Cerebellar nuclear complex (tissue), 1 donor: ENCODE measurements at places on chromosomes 1 and 21.

DNA sequence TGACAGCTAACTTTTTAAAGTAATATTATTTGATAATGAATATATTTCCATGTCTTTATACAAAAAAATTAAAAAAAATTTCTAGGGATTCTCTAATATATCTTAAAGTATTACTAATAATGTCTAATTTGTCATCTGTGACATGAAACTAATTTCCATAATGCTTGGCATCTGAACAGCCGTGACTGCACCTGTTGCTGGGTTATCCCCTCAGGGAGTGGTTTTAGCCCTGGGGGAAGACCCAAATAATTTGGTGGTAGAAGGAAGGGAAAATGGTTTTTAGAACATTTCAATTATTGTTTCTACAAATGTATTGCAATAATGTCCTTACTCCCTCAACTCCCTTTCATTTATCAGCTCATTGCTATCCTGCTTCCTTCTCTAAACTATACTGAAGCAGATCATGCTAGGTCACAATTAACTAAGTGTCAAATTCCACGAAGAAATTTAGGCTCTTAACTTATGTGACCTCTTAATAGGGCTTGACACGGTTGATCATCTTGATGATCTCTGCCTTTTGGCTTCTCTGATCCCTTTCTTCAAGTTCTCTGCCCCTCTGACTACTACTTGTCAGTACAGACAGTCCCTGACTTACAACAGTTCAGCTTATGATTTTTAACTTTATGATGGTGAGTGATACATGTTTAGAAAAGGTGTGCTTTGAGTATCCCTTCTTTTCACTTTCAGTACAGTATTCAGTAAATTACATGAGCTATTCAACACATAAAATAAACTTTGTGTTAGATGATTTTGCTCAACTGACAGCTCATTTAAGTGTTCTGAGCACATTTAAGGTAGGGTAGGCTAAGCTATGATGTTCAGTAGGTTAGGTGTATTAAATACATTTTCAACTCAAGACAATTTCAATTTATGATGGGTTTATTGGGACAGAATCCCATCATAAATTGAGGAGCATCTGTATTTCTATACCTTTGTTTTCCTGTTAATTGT is 26.4 kb upstream of the DPH5 start:
- DNase-seq: no peak

- no peak for DNase-seq
These were observed 3.3 kb downstream of the PLK3 start for GRCh38 chr1:44803312-44804095.

- no peak for DNase-seq
These were observed 124.6 kb upstream of the NGF start for GRCh38 chr1:115462566-115463076.

DNA sequence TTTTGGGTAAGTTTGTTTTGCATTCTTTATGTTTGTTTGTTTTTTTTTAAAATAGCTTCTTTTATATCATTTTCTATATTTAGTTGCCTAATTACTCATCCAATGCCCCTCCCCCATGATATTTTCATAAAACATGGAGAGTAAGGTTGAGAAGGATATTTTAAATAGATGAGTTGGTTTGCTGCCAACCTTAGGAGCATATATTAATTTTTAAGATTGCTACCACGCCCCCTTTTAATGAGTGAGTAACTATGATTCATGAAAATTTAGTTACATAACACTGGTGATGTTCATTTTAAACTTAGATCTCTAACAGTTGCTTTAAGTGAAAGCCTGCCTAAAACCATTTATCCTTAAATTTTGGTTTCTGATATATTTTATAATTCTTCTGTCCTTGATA is 18.7 kb downstream of the TMEM50A start:
- DNase-seq: no peak

GRCh38 chr1:157955857-157956256 is 37.6 kb upstream of the KIRREL1 start:
- no peak for DNase-seq

DNA sequence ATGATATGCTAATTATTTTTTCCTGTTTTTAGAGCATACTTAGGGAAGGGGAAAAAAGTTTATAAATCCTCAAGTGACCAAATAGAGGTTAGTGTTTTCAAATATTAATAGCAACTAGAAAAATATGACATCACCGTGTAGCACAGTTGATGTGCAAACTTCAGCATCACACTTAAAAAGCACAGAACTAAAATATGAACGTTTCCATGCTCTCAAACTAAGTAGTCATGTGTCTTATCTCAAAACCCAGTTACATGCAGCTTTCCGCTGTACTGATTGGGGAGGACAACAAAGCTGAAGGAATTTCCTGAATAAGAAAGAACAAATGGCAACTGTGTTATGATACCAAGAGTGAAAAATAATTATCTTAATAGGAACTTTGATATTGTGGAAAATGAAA is 903.7 kb downstream of the ADGRL2 start:
- no peak for DNase-seq

DNA sequence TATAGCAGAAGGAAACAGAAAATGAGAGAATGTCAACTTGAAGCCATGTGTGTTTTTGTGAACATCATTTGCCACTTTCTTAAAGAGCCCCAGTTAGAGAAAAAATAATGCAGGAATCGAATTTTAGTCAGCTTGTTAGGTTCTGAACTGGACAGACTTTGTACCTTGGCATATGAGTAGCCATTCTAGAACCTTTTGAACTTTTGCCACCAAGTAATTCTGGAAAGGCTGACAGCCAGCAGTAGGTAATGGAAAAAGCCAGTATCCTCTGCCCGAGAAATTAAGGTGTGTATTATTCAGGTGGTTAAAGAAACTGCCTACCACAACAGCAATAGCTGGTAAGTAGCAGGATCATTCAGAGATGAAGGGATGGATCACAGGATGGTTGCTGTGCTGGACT is 20.7 kb downstream of the LRRC8D start:
- no peak for DNase-seq

- no peak for DNase-seq
These were observed 63.7 kb downstream of the WLS start for GRCh38 chr1:68168545-68169171.

DNA sequence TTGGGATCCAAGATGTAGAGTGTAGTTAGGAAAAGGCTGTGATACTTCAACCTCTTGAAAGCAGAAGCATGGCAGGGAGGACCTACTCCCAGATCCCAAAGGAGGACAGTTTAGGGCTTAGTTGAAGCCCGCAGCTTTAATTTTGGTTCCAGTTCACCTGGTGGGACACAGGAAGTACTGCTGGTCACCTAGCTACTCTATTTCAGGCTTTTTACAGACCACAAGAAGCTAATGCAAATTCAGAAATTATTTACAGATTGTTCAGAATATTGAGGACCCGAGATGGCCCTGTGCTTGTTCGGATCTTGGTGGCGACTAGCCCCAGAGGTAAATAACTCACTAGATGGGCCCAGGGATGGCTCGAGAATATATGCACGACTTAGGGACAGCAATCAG is 6.4 kb upstream of the SMCP start:
- DNase-seq: no peak

- no peak for DNase-seq
These were observed 18.2 kb upstream of the IFI6 start for GRCh38 chr1:27690183-27690582.

- no peak for DNase-seq
These were observed 16.2 kb upstream of the CAPN9 start for GRCh38 chr1:230730977-230731376.

DNA sequence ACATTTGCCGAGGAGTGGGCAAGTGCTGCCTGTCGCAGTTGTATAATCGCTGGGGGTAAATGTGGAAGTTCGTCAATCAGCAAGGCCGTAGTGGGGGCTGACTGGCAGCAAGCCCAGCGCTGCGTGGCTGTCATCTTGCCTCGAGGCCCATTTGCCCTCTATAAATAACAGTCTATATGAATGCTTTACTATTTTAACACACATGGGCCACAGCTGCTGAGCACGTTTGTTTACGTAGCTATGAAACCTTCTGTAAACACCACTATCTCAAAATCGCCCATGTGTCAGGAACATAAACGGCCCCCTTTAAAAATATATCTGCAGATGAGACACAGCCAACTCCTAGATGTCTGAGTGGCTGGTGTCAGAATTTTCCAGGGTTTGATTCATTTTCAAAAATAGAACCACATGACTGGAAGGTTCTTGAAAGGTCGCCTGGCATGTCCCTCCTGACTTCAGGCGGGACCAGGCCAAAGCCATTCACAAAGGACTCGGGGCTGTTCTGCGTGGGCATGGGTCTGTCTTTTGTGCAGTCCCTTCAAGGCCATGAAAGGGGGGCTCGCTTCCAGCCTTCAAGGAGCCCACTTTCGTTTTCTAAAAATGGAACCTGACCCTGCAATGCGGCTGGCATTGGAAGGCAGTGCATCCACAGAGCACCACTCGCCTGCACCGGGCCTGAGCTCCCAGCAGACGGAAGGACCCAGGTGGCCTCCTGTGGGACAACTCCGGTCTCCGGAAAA is 205.5 kb downstream of the KCNJ6 start:
- no peak for DNase-seq

DNA sequence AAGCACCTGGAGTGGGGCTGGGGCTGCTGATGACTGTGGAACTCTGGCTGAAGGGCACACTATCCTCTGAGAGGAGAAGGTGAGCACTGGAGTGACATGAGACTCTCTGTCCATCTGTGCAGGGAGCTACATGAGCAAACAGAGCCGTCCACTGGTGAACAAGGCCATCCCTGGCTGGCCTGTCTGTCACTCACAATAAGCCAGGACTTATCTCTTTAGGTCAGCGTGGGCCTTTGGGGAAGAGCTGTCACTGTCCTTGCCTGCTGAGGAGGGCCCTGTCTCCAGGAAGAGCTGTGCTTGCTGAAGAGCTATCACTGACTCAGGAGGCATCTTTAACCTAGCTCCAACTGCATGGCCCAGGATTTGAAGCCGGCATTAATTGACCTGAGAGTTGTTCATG is 82.1 kb downstream of the FOXD2 start:
- no peak for DNase-seq

DNA sequence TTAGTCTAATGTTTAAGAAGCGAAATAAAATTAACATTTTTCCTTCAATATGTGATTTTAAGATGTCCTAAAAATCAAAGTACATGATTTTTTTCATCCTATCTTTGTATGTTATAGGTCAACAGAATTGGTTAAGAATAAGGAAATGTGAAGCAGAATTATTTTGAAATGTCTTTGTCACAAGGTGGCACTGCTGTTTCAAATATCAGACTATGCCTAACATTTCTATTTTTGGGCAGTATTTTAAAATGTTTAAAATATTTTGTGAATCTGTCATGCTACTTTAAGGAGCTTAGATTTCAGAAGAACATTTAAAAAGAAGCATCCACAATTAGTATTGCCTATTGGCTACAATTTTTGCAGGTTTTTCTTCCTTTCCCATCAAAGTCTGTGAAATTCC is 38.7 kb downstream of the AMY1C start:
- no peak for DNase-seq

DNA sequence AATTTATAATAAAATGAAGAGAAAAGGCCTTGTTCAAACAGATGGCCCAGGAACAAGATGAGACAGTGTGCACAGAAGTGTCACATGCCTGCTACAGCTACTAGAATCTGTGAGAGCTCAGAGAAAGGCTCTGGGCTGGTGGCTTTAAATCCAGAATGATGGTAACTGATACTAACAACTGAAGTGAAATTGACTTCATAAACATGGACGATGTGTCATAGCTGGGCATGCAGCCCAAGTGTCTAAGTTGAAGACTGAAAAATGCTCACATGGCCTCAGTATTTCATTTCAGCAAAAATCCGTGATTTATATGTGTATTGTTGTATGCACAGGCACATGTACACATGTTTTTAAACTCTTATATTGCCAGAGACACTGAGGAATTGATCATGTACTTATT is 208.3 kb upstream of the RUNX1 start:
- DNase-seq: no peak

DNA sequence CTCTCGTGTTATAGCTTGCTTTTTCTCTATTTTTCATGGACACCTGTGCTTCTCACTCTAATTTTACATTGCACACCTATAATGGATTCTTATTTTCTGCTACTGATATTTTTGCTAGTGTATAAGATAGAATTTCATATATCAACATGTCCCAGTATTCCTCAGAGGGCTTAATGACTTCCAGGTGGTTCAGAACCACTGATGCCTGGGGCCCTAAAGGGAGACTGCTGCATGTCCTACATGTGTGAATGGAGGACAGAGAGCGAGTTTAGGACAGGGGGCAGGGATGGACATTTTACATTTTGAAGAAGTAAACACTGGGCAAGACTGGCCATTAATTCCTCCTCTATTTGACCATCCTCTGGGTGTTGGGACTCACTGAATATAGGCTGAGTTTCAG is 100.6 kb downstream of the DISC1 start:
- no peak for DNase-seq

DNA sequence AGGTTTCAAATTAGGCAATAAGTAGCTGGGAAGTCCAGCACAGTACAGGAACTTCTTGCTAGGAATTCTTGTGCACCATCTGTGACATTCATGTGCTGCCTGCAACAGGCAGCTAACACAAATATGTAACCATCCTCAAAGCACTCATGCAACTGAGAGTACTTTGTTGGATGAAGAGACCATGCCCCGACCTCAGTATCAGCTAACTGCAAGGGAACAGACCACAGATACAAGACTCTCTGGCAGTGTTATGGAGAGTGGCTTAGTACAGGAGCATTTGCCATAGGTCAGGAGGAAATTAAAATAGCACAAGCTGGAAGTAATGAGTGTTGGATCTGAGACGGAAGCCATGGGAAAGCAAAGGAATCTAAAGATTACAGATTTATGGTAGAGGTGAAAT is 123.6 kb downstream of the LRRC53 start:
- DNase-seq: no peak

GRCh38 chr21:30234643-30235042 is 18.7 kb upstream of the CLDN8 start:
- DNase-seq: no peak

DNA sequence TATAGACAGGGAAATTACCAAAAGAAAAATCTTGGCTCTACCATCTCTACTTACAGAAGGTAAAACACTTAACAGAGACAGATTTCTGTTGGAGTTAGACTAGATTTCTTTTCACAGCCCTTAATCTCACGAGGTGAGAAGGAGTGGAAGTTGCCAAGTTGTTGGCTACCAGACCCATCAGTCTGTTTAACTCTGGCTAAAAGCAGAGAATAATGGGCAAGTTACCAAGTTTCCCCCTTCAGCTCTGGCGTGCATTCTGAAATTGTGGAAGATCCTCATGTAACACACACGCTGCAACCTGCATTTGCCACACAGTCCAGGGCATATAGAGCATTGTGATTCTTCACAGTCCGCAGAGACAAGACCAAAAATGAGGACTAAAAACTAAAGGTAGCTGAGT is 49.3 kb downstream of the STX6 start:
- no peak for DNase-seq
